ENCODE measurements at places on chromosomes 1 and 21. TPM values are rescaled to one million over a fixed set of nuclear protein-coding genes. Genes with fewer than 3 reads are reported as not detected.

ALPL gene
- total RNA-seq = not detected

DNA sequence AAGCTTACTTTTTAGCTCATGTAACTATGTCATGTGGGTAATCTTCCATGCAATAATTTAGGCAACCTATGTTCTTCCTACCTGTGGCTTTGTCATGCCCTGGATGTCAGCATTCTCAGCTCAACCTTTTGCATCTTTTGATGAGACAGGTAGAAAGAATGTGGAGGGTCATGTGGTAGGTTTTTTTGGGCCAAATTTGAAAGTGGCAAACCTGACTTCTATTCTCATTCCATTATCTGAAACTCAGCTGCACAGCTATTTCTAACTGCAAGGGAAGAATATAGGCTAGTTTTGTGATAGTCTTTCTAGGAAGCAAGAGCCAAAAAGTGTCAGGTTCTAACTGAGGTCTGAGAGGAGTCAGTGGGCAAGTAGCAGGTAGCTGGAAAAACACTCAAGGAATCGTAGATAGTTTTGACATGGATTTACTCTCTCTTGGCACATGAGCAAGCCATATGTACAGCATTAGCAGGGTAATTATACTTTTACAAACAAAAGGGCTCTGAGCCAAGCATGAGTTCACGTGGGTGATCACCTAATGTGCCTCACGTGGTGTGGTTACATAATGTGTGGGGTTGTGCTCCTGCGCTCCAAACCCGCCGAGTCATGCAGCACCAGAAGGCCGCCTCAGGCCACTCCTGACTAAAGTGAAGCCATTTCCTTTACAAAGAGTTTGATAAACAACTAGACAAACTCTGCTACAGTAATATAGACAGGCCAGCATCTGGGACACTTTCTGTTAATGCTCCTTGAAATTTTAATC lies 1013.8 kb downstream of the PLA2G4A start:
- peak; percentile 92 for DNase-seq

- DNase-seq = no peak
These were observed 271.6 kb downstream of the KCNJ6 start for GRCh38 chr21:37644636-37645035.

DNA sequence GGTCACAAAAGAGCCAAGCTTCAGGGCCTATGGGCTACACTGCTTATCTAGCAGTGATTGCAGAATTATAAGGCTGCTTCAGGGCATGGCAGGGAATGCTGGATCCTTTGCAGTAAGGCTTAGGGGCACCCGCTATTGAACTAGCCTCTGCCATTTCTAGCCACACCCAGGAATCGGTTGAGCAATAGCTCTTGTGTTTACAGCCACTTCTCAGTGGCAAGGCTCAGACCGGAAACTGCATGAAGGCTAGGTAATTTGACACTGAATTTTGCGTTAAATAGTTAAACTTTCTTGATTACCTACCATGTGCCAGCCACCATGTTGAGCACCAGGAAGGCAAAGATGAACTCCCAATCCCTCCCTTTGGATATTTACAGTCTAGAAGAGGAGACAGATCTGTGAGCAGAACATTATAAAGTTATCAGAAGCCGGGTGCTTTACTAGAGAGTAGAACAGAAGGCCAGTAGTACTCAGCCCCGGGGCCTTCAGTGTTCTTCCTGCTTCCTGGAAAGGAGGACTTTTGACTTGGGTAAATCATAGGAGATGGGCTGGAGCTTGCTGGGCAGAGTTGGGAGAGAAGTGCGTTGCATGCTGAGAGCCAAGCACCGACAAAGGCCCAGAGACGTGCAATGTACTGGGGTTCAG lies 98.6 kb upstream of the LPGAT1 start:
- DNase-seq = peak; percentile 89

GRCh38 chr1:42006836-42007235 lies 88.1 kb upstream of the HIVEP3 start:
- DNase-seq = no peak

DNA sequence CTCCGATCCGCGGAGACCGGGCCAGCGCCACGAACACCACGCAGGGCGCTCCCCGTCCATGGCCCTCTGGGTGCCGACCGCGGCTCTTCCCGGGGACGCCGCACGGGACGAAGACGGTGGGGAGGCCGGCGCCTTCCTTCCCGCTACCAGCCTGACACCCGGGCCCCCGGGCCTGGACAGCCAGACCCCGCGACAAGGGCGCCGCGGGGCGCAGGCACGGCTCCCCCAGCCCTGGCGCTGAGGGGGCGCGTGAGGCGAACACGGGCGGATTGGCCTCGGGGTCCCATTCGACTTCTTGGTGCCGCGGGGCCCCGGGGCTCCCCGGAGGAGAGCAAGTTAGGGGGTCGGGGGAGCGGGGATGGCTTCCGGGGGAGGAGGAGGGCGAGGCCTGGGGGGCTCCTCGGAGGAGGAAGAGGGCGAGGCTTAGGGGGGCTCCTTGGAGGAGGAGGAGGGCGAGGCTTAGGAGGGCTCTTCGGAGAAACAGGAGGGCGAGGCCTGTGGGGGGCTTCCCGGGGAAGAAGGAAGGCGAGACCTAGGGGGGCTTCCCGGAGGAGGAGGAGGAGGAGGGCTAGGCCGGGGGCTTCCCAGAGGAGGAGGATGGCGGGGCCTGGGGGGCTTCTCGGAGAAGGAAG lies 537 bp upstream of the KLHL17 start:
- DNase-seq = no peak

KNCN gene
- total RNA-seq = not detected

PPIAL4G gene
- not detected for total RNA-seq

DNA sequence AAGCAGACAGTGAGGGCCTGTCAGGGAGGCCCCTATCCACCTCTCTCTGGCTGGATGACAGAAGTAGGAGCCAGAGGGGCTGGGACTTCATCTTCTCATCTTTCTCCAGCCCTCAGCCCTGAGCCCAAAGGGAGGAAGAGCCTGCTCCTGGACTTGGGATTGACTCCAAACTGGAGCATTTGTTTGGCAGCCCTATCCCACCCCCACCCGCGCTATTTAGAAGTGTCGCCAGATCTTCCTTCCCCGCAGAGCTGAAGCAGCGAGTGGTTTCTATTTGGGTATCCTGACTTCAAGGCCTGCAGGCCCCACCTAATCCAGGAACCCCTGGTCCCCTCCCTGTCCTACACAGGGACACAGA lies 9.6 kb downstream of the NES start:
- DNase-seq = no peak

DNA sequence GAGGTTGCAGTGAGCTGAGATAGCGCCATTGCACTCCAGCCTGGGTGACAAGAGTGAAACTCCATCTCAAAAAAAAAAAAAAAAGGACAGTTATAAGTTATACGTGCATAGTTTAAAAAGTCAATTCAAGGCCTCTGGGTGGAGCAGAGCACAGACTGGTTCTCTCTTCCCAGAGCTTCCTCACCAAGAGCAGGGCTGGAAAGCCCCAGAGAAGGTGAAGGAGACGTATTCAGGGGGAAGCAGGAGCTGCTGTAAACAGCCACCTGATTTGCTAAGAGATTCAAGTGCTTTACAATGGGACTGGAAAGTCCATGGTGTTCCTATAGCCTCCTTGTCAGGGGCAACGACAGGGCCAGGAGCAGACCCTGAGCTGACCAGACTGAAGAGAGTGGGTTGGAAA lies 85.0 kb upstream of the LYST start:
- DNase-seq = no peak

- no peak for DNase-seq
These were observed 197.3 kb downstream of the MRPL39 start for GRCh38 chr21:25409978-25410377.

GRCh38 chr1:244381878-244382565 lies 69.7 kb downstream of the ADSS2 start:
- no peak for DNase-seq

DNA sequence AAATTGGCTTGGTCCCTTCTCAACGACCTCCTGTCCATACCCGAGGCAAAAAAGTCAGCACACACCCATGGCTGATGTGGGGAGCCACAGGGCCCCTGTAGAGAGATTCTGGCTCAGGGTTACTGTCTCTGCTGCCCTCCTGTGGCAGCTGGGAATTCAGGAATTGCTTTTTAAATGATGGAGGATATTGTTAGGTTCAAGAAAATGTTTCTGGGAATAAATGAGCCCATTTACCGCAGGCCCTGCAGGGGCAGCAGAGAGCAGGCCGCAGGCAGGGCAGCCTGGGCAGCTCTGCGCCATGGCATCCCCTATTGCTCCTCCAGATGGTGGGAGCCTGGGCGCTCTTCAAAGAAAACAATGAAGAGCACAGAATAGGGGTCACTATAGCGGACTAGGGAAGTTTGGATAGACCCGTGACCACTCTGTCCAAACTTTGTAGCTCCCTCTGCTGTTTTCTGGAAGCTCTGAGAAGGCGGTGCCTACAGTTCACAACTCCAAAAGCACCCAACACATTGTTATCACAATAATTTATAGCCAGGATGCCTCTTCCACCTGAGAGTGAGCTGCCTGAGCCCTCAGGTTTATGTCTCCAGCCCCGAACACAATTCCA lies 201.1 kb downstream of the BACH1 start:
- peak; percentile 57 for DNase-seq

PTPN14 gene
- 6.2 TPM for total RNA-seq

DNA sequence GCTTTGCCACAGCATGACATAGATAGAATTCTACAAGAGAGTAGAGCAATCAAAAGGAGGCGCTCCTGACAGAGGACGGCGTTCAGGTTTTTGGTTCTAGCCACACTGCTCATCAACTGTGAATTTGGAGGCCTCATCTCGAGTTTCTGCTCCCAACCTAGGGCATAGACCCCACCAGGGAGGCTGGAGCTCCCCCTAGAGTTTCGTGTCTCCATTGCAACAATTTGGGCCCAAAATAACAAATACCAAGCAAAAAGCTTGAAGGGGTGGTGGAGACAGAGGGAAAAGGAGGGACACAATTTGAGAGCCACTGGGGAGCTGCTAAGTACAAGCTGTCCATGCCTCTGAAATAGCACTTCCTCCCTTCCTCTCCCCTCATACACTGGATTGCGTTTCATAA lies 297.0 kb downstream of the GPATCH2 start:
- no peak for DNase-seq

KIAA1614 gene
- not detected for total RNA-seq

DNASE2B gene
- not detected for total RNA-seq

SH3BGR gene
- 12.8 TPM for total RNA-seq

DNA sequence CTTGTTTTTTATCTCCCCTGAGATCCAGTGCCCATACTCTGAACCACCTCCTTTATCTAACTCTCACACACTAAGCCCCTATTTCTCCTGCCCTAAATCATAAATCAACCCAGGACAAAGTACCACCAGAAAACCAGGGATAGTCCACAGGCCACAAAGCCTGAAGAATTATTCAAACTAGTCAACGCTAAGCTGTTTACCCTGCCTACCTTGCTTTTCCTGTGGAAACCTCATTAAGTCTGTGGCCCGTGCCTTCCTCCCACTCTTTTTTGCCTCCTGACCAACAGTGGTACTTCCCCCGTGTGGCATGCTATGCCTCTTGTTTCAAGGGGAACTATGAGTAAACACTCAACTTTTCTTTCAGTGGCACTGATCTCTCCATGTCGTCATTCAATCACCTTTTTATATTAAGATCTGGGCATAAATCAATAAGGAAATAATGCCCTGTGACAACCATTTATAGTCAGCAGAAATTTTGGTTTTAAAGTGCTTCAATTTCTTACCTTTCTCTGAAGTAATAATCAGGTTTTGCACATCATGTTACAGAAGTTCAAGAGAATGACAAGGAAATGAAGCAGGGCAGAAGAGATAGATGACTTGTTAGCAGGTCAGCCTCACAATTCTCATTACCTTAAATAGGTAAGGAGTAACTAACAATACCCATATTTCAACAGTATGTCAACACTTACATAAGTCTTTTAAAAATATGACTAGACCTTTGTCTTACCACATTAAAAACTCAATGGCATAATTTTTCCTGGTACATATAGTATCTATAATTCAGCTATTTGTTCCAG lies 32.1 kb downstream of the EYA3 start:
- no peak for DNase-seq

DNA sequence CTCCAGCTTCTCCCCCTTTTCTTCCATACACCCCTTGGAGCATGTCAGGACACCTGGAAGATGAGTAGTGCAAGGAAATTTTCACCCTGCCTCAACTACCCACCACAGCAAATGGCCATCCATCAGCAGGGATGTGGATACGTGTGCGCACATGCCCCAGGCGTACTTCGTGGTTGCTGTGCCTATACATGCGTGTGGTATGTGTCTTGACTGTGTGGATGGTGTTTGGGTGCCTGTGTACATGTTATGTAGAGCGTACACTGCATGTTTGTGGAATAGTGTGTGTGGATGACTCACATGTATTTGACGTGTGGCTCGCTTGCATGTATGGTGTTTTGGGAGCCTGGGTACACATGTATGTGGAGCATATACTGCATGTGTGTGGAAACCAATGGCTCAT lies 158.5 kb downstream of the RRAGC start:
- no peak for DNase-seq

GRCh38 chr1:145961425-145962156 lies 2.8 kb downstream of the ANKRD34A start:
- no peak for DNase-seq

DNA sequence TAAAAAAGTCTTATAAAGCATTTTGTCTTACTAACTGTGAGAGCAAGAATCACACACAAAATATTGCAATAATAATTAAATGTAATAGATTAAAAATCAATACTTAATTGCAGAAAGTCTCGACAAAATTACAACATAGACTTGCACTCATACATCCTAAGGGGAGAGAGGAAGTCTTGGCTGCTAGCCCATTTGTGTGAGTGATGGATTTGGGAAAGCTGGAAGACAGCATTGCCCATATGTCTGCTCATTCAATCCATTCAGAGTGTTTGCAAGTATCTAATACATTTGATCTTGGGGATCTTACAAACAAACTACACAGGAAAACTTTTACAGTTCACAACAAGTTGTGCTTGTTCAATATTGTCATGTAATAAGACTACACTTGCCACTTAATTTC lies 140.5 kb downstream of the COL11A1 start:
- no peak for DNase-seq

GRCh38 chr21:46020581-46020980 lies 39.0 kb downstream of the COL6A1 start:
- no peak for DNase-seq

- no peak for DNase-seq
These were observed 80.8 kb downstream of the STUM start for GRCh38 chr1:226629210-226629895.

GRCh38 chr21:15272591-15272990 lies 207.8 kb upstream of the NRIP1 start:
- no peak for DNase-seq

GRCh38 chr1:34653110-34653509 lies 101.7 kb upstream of the GJB5 start:
- DNase-seq = no peak

DNAI4 gene
- 0.89 TPM for total RNA-seq

GNL2 gene
- 64.6 TPM for total RNA-seq

- DNase-seq = no peak
These were observed 624 bp upstream of the CR1L start for GRCh38 chr1:207644166-207644851.

DNA sequence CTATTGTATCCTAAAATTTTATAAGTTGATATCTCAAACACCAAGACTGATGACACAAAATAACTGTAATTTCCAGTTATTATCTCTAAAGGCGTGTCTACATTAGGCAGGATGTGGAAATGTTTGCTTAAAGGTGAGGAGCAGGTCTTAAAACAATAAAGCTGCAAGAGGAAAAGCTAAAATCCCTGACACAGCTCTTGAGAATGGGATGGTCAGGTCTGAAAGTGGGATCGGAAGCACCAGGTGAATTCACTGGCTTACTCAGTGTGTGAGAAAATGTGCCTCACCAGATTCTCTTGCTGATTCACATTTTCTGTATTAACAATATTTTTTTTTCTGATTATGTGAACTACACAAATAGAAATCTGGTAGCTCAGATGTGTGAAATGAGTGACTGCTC lies 421.9 kb upstream of the ADAMTS5 start:
- DNase-seq = no peak
